Fibroblast of mammary gland (primary cell): ENCODE measurements at places on chromosomes 13 and 19.
A peak's percentile ranks its signal among the peaks of the same experiment; 100 is the strongest.

DNA sequence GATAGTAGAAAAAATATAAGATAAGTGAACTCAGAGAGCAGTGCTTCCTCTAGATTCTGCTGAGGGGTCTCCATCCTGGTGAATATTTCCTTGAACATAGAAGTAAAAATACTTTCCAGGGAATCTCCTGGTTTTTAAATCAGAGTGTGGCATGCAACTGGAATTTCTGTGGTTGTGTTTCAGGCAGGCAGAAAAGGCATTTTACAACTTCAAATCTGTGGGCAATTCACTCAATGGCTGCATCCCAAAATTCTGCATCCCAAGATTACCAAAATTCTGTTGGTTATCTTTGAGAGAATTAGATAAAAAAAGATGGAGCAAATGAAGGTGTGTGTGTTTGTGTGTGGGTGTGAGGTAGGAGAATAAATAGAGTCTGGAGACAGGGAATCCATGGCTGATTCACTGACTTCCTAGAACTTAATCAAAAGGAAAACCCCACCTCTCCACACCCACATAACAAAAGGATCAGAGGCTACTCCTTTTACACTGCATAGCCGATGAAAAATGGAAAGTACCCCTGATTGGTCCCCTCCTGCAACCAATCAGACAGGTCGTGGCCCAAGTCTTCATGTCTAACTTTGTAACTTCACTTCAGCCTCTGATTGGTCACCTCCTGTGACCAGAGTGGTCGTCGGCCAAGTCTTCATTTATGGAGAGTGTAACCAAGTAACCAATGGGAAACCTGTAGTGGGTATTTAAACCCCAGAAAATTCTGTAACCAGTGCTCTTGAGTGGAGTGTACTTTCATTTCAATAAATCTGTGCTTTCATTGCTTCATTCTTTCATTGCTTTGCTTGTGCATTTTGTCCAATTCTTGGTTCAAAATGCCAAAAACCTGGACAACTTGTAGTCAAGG, 112.8 kb downstream of the DLEU7 start:
- DNase-seq, result no peak

DNA sequence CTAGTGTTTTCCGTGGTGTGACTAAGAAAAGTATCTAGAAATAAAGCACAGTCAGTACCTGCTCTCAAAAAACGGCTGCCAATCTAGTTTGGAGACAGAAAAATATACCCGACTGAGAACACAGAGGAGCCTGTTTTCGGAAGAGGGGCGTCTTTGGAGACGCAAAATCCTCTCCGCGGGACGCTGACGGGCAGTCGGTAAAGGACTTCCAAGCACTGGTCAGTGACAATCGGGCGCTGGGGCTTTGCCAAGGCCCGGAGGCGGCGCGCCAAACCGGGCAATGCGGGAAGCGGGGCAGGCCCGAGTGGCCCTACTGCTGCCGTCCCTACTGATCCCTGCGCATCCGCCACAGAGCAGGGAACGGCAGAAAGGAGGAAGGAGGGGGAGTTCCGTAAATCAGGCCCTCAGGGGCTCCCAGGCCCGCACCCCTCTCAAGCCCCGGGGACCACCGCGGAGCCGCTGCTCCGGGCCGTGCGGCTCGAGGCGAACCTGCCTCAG, 588 bp upstream of the DPY19L3 start:
- DNase-seq, result peak; percentile 35

GRCh38 chr13:94656766-94657165, 55.1 kb downstream of the GPR180 start:
- peak; percentile 97 for DNase-seq

- DNase-seq, result peak; percentile 68
Measured at GRCh38 chr19:56133858-56134653, 7.0 kb upstream of the ZNF444 start.

DNA sequence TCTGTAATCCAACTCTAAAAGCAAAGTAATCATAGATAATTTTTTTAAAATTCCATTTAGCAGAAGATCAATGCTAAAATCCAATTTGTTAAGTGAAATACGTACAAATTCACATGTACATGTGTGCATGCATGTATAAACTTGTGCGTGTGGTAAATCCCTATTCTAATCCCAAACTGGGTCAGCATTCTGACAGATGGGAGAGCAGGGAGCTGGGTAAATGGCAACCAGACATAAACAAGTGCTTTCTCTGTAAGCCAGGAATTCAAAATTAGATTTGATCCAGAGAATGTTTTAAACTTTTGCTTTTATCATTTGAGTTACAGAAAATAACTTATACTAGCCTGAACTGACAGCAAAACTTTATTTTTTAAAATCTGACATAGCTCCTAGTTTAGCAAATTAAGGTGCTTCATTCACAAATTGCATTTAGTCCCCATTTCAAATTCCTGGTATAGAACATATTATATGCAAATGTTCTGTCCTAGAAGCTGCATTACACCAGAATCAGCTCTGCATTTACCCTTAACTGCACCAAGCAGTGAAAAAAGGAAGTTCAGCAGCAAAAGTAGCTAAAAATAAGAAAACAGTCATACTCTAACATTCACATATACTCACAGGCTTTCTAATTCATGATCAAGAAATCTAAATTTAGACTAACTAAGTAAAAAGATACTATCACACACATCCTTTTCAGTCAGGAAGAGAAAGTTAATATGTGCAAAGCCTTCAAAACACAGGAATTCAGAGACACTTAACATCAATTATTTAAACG, 32.6 kb downstream of the UBL3 start:
- no peak for DNase-seq

DNA sequence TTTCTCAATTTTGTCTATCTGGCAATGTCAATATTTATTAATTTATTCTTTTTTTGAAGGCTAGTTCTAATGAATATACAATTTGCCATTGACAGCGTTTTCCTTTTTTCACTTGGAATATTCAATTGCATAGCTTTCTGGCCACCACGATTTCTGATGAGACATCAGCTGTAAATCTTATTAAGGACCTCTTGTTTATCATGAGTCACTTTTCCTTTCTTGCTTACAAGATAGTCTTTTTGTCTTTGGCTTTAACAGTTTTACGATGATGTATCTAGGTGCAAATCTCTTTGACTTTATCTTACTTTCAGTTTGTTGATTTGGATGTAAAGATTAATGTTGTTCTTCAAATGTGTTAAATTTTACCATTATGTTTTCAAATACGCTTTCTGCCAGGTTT, 991.6 kb upstream of the SLC10A2 start:
- no peak for DNase-seq

GRCh38 chr19:33429891-33430673, 56.6 kb downstream of the CEBPG start:
- no peak for DNase-seq

- peak; percentile 87 for DNase-seq
Measured at GRCh38 chr13:40671956-40672764, 5.7 kb upstream of the FOXO1 start.

GRCh38 chr19:44777715-44778347, at the start of gene CBLC:
Gene CBLC (plus strand): TSS chr19:44777890. CDS start chr19:44777932, 42 bp downstream.
- DNase-seq, result no peak

DNA sequence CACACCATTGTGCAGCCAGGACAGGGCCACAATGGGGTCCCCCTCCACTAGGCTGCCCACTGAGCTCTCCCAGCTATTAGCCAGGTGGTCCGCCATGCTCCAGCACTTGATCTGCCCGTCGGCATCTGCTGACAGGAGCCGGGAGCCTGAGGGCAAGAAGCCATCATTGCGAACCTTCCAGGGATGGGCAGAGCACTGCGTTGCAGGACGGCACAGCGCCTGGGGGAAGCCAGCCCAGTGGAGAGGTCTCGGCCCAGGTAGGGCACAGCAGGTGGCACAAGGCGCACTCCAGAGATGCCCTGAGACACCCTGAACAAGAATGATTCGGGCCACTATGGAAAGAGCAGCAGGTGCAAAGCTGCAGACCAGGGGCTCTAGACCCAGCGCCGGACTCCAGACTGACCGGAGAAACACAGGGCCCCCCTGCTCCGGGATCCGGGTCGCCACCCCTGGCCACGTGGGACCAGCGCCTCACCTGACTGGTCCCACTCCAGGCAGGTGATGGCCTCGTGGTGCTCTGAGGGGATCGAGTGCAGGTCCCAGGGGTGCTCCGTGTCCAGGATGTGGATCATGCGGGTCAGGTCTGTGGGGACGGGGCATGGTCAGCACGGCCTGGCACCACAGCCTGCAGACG, 3.2 kb downstream of the MED16 start:
- DNase-seq, result no peak

DNA sequence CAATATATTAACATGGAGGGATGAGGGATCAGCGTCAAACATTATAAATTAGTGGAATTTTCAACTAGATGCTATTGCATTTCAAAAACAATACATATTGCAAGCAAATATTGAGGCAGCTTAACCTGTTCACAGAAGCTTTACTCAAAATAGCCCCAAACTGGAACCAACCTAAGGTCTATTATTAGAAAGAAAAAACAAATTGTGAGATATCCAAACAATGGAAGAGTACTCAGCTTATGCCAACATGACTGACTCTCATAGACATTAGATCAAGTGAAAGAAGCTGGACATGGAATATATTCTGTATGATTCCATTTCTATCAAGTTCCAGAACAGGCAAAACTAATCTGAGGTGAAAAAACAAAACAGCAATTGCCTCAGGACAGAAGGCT, 27.6 kb upstream of the NEK3 start:
- DNase-seq, result no peak
